ENCODE measurements at places on chromosomes 13 and 19.

DNA sequence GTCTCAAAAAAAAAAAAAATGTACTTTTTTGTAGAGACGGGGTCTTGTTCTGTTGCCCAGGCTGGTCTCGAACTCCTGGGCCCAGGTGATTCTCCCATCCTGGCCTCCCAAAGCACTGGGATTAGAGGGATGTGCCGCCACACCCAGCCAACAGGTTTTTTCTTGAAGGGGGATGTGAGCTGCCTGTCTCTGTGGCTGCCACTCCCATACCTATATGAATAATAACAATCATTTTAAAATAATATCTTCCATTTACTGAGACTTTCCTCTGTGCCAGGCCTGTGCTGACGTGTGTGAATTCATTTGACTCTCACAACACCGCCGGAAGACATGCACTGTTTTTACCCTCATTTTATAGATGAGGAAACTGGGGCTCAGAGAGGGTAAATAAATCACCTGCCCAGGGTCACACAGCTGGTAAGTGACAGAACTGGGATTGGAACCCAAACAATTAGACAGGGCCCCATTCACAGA lies 7.2 kb upstream of the BCL3 start:
- no peak for DNase-seq

DNA sequence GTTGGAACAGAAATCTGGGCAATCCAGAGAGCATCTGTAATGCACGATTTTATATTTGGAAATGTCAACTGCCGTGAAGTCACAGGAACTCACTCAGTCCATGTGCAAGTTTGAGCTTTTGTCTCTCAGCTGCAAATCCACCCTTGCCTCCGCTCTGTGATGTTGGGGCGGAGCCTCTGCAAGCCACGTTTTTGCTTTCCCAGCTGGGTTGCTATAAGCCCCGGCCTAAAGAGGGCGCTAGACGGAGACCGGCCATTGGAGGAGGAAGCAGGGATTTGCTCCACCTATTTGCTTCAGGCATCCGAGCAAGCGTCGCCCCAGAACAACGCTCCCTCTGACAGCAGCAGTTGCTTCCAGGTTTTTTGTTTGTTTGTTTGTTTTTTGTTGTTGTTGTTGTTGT lies 56.2 kb downstream of the TRPM4 start:
- no peak for DNase-seq

DNA sequence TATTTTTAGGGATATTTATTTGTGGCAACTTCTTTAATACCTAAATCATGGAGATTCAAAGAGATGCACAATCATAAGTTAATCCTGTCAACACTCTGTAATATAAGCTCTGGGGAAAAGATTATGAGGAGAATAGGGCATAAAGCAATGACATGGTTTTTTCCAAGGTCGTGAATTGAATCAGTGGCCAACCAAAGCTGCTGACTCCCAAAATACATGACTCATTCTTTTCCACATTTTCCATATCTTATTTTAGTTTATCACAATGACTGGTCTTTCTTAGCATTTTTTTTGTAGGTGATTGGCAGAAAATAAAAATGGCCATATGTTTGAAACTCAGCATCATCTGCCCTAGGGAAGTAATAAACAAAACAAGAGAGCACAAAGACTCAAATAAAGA lies 28.5 kb upstream of the RBM26 start:
- DNase-seq = no peak

DNA sequence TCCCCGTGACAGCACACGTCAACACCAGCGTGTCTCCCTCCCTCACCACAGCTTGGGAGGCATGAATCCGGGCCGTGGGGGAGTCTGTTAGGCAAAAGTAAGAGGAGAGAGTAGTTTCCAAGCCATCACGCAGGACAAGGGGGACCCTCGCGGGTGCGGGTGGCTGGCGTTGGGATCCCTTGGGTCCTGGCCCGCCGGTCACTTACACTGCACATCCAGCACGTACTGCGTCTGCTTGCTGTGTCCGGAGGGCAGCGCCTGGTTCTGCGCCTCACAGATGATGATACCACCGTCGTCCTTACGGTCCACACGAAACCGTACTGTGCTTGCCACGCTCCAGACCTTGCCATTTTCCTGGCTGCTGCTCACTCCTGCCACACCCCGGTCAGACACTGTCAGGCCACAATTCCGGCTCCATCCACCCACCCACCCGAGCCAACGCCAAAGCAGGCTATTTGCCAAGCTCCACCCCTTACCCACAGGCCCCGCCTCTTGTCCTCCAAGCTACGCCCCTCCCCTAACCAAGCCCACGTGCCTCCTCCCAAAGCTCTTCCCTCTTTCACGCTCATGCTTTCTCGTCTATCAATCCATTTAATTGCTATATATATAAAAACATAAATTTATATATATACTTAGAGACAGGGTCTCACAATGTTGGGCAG lies 6.6 kb upstream of the ZNF428 start:
- DNase-seq = no peak

GRCh38 chr19:18999896-19000620 lies 33.3 kb downstream of the SUGP2 start:
- no peak for DNase-seq

GRCh38 chr13:76439546-76439945 lies 446.7 kb downstream of the KCTD12 start:
- DNase-seq = no peak

- DNase-seq = peak; percentile 73
Observed at GRCh38 chr19:48290401-48290770, 20.5 kb downstream of the ZNF114 start.

DNA sequence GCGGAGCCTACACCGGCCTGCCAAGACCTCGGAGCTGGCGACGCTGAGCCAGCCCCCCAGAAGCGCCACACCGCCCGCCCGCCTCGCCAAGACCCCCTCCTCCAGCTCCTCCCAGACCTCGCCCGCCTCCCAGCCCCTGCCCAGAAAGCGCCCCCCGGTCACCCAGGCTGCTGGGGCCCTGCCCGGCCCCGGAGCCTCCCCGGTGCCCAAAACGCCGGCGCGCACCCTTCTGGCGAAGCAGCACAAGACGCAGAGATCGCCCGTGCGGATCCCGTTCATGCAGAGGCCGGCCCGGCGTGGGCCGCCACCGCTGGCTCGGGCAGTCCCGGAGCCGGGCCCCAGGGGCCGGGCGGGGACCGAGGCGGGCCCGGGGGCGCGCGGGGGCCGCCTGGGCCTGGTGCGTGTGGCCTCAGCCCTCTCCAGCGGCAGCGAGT lies 10.2 kb downstream of the C19orf25 start:
- no peak for DNase-seq

All from left forelimb (tissue), 1 donor.